ENCODE measurements at places on chromosomes 5 and 9.

DNA sequence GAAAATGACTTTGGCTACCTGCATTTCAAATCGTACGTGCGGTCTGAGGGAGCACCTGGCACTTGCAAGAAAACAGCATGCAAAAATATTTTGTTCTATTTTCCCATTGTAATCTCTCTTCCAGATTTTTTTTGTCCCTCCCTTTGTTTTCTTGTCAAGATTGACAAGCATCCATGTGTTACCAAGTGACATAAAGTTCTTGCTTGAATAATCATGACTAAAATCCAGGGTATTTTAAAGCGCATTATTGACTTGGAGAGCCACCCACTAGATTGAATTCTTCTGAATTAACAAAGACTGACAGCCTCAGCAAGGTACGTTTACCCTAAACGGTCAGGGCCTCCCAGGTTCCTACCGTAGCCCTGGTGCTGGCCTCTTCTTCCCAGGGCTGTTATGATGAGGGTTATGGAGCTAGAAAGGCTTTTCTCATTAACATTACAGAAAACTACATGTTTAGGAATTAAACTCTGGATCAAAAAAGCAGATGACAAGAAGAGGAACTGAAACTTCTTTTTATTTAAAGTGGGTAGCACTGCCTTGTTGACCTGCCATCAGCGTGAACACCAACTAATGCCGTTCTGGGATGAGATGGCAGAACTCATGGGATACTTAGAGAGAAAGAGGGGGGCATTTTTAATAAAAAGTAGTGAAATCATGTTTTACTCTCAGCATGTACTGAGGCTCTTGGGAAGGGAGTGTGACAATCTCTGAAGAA lies 297.0 kb downstream of the EFNA5 start:
- no peak for DNase-seq

- DNase-seq = peak; percentile 92
Measured at GRCh38 chr5:150514708-150515211, 6.8 kb downstream of the NDST1 start.

GRCh38 chr9:129886226-129887174 lies 51.2 kb downstream of the USP20 start:
- DNase-seq = peak; percentile 55

- peak; percentile 14 for DNase-seq
Measured at GRCh38 chr5:139862313-139862712, 66.7 kb downstream of the PSD2 start.

DNA sequence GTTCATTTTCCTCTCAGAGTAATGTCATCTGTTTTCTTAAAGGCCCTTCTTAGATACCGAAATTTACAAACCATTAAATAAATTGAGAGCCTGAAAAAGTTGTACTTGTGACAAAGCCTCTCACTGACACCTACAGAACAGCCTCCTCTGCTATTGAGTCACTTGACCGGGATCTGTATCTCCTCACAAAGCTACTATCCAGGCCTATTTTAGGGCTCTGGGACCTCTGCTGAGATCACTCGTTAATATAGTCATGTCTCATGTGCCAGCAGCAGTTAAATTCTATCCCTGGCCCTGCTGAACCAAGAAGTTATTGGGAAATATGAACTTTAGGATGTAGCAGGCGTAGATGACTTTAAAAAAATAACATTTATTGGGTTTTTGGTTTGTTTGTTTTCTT lies 31.1 kb downstream of the FBXO38 start:
- DNase-seq = no peak

DNA sequence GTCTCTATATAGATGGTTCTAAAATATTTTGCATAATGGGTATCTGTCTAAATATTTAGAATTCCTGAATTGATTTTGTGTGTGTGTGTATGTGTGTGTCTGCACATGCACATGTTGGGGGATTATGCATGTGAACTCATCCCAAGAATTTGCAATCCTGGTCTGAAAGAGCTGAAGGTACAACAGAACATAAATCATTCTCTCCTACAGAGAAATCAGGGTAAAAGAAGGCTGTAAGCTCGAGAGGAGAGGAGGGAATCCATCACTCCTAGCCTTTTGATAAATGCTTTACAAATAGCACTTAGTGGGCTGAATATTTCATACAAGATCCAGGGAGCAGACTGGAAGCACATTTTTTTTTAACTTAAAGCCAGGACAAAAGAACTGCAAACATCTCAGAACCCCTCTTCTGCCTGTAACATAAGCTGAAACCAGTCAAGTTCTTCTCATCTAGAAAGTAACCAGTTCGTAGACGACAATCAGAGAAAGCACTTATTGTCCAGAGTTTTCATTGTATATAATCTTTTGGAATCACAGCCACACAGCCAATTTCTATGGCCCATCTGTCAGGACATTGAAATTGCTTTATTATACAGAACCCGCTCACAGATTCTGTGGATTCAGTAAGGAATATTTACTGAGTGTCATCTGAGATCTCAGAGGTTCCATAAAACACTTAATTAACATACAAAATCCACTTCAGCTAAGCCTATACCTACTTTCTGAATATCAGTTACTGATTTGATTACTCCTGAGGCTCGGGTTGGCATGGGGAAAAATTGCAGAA lies 541.4 kb upstream of the ZNF462 start:
- DNase-seq = no peak

GRCh38 chr5:35850967-35851680 lies 5.6 kb upstream of the IL7R start:
- peak; percentile 22 for DNase-seq

DNA sequence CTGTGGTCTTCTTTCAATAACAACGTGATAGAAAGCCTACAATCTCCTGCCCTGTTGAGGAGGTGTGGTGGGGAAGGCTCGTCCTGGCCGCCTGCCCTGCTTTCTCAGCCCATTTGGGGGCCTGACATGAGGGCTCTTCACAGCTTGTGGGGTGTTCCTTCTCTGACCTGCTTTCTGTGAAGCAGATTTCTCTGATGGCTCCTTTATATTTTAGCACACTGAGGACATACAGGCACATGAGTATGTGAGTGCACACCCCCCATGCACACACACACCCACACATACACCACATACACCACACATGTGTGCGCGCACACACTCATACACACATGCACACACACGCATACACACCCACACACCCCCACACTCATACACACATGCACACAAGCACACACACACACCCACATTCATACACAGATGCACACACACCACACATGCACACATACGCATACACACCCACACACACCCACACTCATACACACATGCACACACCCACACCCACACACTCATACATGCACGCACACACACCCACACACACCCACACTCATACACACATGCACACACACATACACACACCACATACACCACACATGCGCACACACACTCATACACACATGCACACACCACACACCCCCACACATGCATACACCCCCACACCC lies 117.5 kb downstream of the COL5A1 start:
- DNase-seq = no peak

DNA sequence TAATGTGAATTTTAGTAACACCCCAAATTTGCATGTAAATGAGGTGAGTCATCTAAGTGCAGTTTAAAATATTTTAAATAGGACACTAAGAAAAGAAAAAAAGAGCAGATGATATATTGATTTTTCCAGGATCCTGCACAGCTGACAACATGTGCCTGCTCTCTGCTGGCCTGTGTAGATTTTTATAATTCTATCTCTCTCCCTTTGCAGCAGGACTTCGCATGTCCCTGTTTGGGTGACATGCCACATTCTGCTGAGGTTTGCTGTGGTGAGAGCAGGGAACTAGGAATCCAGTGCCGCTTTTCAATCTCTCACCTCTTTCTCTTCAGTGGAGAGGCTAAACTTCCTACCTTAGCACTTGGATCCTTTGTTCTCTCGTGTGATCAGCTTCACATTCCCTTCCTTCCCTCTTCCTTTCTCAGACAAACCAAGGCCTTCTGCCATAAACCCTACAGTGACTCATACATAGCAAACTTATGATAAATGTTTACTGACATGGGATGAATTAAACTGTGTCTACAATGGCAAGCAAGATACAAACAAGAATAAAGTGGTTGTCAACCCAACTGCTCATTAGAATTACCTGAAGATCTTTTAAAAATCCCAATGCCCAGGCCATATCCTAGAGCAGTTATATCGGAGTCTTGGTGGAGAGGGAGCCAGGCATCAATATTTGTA lies 198.8 kb upstream of the EFNA5 start:
- peak; percentile 82 for DNase-seq

- DNase-seq = no peak
Measured at GRCh38 chr5:77213601-77214000, 3.1 kb downstream of the PDE8B start.

DNA sequence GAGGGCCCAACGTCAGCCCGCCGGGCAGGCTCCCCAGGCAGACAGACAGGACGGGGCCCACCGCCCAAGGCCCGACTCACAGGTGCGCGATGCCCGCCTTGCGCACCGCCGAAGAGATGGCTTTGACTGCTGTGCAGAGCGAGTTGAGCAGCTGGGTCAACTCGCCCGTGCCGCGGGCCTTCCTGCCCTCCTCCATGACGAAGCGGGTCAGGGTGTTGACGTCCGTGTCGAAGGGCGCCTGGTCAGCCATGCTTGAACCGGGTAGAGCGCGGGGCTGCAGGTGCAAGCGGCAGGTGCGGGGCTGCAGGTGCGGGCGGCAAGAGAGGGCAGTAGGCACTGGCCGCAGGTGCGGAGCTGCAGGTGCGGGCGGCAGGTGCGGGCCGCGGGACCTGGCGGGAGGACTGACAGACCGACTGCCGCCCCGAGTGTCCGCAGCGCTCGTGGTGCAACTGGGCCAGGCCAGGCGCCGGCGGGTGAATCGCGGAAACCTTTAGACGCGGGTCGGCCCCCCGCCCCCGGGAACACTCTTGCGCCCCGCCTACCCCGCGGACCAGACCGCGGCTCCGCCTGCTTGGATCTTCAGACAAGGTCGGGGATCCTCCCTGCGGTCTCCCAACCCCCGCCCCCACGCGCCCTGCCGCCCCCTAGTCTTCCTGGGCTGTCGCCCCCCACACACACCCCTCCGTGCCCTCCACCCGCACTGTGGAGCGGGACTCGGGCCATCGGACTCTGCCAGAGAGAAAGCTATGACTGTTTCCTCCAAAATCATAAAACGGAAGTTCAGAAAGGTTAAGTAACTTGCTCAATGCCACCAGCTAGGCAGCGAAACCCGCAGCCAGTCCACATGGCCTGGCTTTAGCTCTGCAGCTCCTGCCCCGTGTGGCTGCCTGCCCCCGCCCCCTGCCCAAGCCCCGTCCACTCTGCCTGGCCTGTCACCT lies at the start of gene FBP1:
Gene FBP1, minus strand, starts transcription at position 458 of the 938 bp plus-strand sequence. Its CDS starts 208 bp downstream, at position 250.
- DNase-seq = peak; percentile 17

GRCh38 chr5:157267025-157267424 lies 1.1 kb downstream of the CYFIP2 start:
- no peak for DNase-seq

DNA sequence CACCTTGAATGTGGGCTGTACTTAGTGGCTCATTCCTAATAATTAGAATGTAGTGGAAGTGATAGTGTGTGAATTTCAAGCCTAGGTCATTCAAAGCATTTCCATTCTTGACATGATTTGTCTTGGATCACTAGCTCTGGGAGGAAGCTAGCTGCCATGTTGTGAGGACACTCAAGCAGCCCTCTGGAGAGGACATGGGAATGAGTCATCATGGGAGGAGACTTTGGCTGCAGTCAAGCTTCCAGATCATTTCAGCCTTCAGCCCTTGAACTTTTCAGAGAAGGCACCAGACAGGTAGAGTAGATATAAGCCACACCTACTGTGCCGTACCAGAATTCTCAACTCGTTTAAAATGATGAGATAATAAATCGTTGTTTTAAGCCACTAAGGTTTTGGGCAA lies 506.9 kb downstream of the ZNF608 start:
- DNase-seq = no peak

DNA sequence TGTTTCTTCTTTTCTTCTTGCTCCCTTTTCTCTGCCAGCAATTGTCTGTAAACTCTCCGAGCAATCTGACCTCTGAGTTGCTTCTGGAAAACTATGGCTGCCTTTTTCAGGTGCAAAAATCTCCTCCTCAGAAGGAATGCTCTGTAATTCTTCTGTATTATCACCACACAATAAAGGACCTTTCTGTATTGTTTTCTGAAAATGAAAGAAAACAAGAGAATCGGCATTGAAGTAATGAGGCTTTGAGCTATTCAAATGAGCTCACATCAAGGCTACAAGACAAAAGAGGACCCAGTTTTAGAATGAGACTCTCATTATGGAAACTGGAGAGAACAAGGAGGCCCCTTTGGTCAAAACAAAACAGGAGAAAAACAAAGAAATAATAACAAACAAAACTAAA lies 86.2 kb upstream of the RETREG1 start:
- no peak for DNase-seq

- DNase-seq = peak; percentile 66
Measured at GRCh38 chr5:68027519-68027918, 188.0 kb upstream of the PIK3R1 start.

DNA sequence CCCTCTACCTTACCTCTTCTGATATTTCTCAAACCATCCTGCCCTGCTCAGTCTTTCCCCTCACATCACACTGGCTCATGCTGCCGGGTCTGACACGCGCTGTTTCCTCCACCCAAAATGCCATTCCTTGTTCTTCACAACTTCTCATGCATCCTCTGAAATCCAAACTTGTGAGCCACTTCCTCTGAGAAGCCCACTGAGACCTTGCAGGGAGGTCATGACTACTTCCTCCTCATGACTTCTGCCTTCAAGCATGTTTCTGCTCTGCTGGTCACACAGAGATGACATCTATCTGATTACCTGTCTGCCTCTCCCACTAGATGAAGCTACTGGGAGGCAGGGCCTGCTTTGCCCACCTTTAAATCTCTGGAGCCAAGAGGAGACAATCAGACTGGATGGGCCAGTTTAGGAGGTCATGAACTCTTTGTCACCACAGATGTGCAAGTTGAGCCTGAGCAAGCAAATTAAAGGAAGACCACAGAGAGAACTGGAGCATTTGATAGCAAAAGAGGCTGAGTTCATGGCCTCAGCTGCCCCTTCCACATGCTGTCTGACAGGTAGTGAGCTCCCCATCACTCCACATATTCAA lies 119.8 kb upstream of the TBC1D2 start:
- DNase-seq = peak; percentile 42

GRCh38 chr9:137478962-137479861 lies 20.1 kb upstream of the NSMF start:
- DNase-seq = no peak

DNA sequence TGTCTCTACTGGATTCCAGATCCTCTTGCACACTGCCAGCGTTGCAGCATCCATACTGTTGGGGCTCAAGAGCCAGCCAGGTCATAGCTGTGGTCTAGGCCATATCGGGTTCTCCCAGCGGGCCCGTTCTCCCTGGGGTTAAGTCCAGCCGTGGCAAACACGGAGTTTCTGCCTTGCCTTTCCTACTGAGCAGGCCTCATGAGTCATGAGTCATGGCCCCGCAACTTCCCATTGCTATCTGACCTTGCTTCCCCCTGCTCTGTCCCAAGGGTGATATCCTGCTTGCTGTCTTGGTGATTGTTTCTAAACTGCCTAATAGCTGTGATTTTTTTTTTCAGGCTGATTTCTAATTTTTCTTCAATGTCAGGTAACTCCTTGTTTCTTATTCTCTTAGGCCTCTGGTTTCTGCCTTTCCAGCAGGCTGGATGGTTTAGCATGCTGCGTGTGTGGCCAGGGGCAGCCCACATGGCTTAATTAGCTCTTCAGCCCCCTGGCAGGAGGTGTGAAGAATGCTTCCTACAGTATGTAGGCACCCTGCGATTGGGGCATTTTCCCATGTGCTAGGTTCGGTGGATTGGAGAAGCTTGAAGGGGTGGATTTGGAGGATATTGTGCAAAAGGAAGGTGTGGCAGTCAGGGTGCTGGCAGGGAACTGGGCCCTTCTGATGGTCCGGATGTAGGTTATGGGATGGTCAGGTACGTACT lies 18.7 kb downstream of the DAPK1 start:
- DNase-seq = peak; percentile 90

GRCh38 chr5:69309380-69309779 lies 23.2 kb downstream of the CCDC125 start:
- no peak for DNase-seq

- no peak for DNase-seq
Measured at GRCh38 chr5:170546282-170546681, 42.5 kb downstream of the KCNIP1 start.

Data from endothelial cell of umbilical vein (primary cell).